ENCODE measurements at places on chromosomes 7 and 10.

- peak; percentile 44 for DNase-seq
Observed at GRCh38 chr10:94006591-94007550, 13.1 kb downstream of the PLCE1 start.

- no peak for DNase-seq
Observed at GRCh38 chr10:61554925-61555324, 101.7 kb upstream of the TMEM26 start.

DNA sequence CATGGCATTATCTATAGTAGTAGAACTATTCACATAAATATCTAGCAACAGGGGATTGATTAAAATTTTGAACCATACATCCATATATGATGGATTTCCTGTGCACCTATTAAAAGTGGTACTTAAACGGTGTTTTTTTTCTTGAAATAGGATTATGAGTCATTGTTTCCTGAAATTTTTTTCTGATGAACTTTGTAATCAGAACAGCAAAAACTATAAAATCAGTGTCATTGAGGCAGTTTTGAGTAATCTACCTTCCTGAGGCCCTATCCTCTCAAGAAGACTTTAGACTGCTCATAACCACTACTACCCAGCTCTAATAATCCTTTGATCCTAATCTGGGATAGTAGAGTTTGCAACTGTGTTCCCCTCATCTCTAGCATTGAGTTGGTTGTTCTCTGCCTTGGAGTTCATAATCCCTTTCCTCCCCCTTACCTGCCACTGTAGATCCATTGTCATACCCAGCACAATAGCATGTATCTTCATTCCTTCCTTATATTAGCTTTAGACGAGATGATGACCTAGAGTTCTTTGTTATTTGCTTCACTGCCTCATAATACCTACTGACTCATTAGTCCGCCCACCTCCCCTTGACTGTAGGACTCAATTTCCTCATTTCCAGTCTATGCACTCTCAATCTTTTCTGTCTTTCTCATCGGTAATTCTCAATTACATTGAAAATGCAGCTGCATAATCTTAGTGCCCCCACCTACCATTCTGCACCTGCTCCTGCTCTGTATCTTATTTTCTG lies 133.4 kb downstream of the LRRC4 start:
- DNase-seq, result no peak

- DNase-seq, result no peak
Observed at GRCh38 chr7:116135306-116135705, 75.0 kb upstream of the TES start.

DNA sequence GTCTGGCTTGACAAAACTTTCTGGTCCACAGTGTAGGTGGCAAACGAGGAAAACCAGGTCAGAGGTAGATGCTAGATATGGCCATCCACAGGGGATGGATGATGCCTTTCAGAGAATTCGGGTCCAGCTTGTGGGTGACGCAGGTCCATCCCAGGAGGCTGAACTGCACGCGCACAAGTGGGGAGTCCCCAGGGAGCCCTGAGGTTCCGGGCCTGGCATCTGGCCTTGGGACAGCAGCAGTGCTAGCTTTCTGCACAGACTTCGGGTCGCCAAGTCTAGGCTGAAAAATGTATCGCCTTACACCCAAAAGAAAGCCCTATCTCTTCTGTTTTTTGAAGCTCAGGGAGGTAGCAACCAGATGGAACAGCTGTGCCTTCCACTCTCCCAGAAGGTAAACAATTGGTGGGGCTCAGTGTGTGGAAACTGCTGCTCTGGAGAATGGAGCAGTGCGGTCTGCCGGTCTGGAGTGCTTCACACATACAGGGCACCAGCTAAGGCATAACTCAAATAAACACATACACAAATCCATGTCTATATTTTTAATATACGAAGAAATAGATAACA lies 119.3 kb upstream of the ACBD5 start:
- no peak for DNase-seq

GRCh38 chr10:3616880-3617279 lies 168.1 kb downstream of the KLF6 start:
- DNase-seq, result no peak

GRCh38 chr7:44283381-44284211 lies 41.8 kb downstream of the CAMK2B start:
- no peak for DNase-seq

DNA sequence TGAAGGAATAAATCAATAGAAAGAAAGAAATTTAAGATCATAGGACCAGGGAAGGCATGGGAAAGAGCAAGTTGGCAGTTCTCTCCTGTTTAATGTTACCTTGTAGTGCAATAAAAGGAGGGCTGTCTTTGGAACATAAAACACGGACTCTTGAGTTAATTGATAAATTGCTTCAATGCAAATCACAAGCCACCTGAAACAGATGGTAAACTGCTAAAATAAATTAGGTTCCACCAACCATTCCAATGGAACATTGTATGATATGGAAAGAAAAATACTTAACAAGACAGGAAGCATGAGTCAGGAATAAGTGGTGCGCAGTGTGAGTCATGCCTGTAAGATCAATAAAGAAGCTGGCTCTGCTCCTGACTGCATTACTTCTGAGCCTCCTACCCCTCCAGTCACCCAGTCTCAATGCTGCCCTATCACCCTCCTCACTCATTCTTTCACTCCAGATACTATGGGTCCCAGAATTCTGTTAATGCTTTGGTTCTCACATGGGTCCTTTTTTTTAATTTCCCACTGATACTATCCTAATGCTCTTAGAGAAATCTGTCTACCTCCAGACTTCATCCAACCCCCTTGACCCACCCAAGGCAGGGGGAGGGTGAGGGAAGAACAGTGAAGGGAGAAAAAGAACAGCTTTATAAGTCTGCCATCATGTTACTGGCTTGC lies 78.9 kb downstream of the LRRC17 start:
- peak; percentile 94 for DNase-seq

GRCh38 chr10:11164803-11165590 lies 147.3 kb downstream of the CELF2 start:
- DNase-seq, result peak; percentile 59

All from urothelium cell line (cell line).